ENCODE measurements at places on chromosomes 3 and 15.

- no peak for DNase-seq
Measured at GRCh38 chr3:28502397-28502937, 153.8 kb upstream of the AZI2 start.

DNA sequence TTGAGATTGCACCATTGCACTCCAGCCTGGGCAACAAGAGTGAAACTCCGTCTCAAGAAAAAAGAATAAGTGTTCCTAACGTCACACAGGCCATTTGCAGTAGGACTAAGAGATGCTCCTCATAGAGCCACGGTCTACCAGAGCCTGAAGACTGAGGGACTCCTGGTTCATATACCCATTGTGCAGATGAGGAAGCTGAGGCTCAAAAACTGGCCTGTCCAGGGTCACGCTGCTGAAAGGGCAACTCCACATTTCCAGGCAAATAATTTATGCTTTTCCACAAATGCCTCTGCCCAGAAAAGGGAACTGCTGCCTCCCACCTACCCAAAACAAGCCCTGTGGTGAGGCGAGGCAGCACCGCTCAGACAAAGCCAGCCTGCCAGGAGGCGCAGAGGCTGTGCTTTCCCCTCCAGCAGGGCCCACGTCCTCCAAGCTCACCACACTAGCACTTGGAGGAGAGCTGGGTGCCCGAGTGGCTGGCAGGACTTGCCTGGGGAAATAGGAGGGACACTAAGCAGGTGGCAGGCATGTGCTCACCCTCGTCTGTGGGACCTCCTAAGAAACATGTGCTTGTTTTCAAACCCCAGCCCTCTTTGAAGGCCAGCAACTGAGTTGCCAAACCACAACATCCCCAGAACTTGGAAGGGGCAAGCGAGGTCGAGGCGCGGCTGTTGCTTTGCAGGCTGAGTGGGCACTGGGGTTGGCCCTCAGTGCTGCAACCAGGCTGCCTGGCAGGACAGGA lies 195.6 kb downstream of the XXYLT1 start:
- DNase-seq: no peak

DNA sequence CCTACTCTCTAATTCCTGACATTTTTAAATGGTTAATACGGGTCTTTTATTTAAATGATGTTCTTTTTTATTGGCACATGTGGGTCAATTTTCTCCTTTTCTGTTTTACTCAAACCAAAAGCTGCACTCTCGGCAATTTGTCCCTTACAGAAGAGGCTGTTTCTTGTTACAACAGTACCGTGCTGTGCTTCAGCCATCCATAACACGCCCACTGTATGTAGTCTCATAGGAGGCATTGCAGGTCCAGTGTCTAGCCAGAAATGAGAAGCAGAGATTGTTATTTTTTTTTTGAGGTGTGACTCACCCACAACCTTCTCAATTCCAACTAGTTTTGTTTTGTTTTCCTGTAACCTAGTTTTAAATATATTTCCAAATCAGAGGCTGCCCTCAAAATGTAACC lies 164.6 kb downstream of the GMNC start:
- no peak for DNase-seq

GRCh38 chr3:27596334-27596841 lies 112.2 kb upstream of the SLC4A7 start:
- DNase-seq: no peak

DNA sequence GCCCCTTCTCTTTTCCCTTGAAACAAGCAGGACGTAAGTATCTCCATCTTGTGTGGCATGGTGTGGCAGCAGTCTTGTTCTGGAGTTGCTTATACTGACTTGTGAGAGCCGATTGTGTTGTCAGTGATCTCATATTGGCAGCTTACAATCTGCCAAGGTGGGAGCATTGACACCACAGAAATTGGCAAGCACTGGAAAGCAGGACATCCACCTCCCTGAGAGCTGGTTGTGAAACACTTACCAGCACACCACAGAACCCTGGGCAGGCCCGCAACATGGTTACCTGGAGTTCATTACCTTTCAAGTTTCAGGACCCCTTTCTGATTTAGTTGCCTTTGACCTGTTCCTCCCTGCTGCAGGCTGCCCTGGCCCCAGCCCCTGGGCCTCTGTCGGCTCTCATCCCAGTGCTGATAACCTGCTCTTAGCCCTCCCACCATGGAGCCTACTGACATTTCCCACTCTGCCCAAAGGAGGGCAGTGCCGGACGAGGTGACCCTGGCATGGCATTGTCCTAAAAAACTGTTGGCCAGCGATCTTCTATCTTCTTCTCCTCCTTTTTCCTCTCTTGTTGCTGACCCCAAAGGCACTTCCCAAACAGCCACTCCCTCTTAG lies 10.6 kb upstream of the ATP2B2 start:
- DNase-seq: no peak

DNA sequence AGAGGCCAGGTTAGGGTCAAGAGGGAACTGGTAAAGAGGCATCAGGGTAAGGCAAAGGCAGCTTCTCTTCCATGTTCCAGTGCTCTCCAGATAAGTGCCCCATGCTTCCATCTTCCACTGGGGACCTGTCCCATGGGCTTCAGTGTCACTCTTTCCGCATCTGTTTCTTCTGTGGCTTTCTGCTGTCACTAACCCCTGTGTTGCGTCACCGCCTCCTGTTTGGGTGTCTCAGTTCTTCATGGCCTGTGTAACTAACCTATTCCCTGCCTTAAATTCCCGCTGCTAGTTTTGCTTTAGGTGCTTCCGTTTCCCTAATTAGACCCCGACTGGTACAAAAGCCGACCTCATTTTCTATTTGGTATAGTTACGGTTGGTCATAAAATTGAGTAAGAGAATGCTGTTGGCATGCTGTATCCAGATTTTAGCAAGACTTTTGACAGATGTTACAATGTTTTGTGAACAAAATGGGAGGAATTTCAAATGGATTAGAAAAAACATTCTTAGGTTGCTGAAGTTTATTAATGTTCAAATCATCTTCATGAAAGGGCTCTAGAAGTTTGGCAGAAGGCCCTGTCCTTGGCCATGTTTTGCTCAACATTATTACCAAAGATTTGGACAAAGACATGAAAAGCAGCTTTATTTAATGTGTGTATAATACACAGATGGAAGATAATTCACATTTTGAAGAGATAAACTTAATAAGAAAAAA lies 245.3 kb downstream of the BBX start:
- no peak for DNase-seq

GRCh38 chr3:186594591-186595113 lies 18.2 kb upstream of the AHSG start:
- no peak for DNase-seq

- DNase-seq: no peak
Measured at GRCh38 chr15:67002368-67002767, 63.0 kb upstream of the SMAD3 start.

DNA sequence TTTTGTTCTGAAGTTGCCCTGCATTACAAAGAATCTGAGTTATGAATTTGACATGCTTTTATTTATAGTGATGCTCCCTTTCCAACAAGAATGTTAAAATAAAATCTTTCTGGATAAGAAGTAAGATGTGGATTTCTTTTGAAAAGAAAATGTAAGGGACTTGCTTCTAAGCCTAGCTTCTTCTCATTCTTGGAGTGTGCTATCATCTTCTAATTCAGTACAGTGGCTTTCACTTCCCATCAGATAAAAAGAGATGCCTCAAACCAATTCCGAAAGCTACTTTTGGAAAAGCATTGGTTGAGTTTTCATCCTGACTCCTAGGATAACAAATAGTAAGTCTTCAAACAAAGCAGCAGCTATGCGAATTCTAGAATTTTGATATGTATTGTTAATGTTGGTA lies 197.0 kb upstream of the ZPLD1 start:
- DNase-seq: no peak

- peak; percentile 66 for DNase-seq
Measured at GRCh38 chr3:184361532-184361931, at the start of the genes CLCN2 and POLR2H. Gene CLCN2, minus strand, starts transcription at chr3:184361605. Its CDS starts 126 bp downstream, at chr3:184361479. Gene POLR2H, plus strand, starts transcription at chr3:184361710. Its CDS starts 1,783 bp downstream, at chr3:184363493.

DNA sequence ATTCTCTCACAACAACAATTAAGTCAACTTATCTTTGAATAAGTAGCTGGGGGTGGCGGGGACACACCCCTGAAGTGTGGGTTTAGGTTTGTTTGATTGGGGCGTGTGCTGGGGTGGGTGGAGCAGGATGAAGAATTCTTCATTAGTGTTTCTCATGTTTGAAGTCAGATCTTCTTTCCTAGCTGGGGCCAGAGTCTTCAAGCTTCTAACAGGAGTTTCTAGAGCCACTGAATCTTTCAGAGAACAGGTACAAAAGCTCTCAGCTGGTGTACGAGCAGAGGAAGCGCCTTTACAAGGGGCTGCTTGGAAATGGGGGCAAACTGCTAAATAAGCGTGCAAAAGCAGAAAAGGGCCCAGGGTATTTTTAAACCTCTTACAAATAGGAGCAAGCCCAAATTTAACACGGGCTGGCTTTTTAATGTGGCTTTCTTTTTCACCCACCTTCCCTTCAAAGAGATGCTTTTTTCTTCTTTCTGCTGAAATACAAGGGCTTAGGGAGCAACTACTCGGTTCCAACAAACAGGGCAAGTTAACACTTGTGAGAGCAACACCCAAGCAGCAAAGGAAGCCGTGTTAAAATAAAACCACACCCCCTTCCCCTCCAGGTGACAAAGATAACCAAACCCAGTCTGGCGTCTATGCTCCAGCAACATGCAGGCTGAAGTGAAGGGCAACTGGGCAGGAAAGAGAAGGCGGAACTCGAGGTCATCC lies 86.9 kb upstream of the RASGRP1 start:
- DNase-seq: no peak

DNA sequence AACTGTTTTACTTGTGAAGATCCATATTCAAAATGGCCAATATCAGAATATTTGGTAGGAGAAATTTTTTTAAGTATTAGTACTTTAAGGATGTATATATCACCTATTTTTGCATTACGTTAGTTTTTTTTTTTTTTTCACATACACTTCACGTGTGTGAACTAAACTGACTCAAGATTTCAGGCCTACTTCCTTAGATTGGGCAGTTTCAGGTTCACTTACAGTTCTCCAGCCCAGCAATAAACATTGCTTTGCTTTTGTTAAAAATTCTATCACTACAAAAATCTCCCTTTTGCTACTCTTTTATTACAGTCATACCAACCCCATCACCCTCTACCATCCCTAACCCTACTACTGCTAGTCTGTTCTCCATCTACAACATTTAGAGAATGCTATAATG lies 183.6 kb downstream of the KCNH8 start:
- no peak for DNase-seq

GRCh38 chr15:60672400-60672799 lies 193.5 kb upstream of the ICE2 start:
- no peak for DNase-seq

GRCh38 chr3:119500265-119500664 lies 1.9 kb downstream of the TIMMDC1 start:
- DNase-seq: no peak

DNA sequence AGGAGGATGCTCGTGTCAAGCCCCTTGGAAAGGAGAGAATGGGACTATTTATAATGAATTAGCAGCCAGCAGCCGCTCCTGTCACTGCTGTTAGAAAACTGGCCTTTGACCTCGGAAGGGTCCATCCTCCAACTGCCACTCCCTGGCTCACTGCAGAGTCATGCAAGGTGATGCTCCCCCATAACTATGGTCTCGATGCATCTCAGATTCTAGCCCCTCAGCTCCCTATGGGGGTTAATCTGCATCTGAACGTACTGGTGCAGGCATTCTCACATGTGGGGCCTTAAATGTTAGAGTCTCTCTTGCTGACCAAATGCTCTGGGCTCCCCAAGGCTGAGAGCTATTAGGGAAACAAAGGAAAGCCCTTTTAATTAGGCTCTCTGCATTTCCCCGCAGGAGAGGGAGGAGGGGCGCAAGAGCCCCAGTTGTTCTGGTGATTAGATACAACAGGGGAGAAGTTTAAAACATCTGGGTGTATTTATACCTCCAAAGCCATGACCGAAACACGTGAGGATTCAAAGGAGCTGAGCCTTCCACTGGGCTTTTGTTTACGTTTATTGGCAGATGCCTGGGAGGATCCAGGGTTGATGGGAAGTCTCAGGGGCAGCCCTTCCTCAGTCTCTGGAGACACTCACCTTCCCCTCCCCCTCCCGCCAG lies 182.5 kb downstream of the OPA1 start:
- no peak for DNase-seq

DNA sequence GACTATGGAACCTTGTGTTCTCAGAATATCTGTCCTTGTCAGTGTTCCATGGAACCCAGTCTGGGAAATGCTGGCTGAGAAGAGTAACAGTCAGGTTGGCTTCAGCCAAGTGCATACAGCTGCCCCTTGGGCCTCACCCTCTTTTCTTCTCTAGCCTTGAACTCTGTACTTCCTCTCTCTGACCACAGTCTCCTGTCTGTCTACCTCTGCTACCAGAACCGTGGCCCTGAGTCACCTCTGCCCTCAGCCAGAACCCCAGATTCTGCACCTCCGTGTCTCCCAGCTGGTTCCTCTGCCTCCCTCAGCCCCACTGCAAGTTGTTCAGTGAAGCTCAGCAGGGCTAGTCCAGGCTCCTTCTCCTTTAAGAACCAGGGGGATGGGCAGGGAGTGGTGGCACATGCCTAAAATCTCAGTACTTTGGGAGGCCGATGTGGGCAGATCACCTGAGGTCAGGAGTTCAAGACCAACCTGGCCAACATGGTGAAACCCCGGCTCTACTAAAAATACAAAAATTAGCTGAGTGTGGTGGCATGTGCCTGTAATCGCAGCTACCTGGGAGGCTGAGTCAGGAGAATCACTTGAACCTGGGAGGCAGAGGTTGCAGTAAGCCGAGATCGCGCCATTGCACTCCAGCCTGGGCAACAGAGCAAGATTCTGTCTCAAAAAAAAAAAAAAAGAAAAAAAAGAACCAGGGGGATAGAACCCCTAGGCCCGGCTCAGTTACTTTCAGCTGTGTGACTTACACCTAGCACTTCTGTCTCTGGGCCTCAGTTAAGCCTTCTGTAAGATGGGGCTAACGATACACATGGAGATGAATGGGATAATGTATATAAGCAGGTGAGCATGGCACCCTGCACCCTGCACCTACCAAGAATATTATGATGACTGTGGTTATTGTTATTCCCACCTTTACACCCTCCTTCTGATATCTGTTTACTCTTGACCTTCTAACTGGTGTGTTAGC lies 24.3 kb upstream of the TATDN2 start:
- DNase-seq: peak; percentile 16

DNA sequence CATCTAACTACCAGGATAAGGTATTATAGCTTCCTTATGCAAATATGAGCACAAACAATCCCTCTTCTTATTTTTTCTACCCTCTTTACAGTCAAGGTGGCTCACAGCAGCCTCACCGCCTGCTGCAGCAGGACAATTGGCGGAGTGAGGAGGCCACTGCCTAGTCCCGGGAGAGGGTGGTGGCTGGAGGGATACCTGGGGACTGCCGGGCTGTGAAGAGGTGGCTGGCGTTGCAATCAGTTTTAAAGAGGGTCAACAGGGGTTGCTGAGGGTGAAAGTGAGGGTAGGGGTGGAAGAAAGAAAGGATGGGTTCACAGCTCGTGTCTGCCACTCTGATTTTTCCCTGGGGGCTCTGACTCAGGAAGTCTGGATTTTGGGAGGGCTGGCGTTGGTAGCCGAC lies 105.1 kb upstream of the SLC6A6 start:
- no peak for DNase-seq

GRCh38 chr3:123143669-123144411 lies 57.9 kb upstream of the SEC22A start:
- no peak for DNase-seq
